Stimulated activated CD8-positive, alpha-beta memory T cell treated with anti-CD3 and anti-CD28 coated beads, Interleukin-4, amount 100 ng/mL, for 48 hours (primary cell): ENCODE measurements at places on chromosomes 2 and 18.

DNA sequence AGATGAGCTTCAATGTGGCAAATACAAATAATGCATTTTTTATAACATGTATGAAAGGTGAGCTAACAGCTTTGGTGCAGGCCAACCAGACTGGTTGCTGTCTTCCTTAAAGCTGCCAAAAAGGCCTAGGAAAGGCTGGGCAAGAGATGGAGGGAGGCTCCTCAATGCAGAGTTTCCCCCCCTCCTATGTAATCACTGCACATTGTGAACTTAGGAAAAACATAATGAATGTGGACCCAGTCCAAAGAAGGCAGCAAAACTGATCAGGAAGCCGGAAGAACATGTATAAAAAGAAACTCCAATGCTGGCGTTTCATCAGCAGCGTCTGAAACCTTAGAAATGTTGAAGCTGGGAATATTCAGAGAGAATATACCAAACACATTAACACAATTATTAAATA is 84.2 kb upstream of the LYPD6 start:
- DNase-seq: no peak

DNA sequence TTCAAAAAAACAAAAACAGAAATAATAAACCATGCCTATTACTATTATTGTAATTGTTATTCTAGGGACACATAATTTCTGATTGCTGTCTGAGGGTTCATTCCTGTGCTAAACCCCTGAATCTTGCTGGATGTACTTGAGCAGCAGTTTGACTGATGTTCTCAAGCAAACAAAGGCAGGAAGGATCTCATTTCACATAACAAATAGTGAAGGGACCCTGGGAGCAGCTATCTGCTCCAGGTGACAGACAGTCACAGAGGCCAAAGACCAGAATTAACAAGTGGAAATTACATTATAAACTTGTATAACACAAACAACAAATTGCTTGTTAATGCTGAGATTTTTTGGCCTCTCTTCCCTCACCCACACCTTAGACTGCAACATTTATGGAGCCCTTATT is 284.2 kb downstream of the THSD7B start:
- no peak for DNase-seq

- no peak for DNase-seq
These were observed 129.6 kb downstream of the PID1 start for GRCh38 chr2:229141424-229142025.

DNA sequence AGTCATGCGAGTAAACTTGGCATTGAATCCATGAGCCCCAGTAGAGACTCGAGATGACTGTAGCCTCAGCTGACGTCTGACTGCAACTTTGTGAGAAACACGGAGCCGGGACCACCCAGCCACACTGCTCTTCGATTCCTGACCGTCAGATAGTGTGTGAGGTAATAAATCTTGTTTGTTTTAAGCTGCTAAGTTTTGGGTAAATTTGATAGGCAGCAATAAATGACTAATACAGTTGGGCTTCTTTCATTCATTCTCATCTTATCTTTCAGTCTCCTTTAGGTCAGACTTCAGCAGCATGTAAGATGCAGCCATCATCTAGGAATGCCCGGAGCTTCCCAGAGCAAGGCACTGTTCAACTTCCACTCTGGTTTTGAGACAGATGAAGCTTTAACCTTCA is 8.0 kb upstream of the KLHL29 start:
- DNase-seq: no peak

- DNase-seq: no peak
These were observed 43.6 kb upstream of the PGAP1 start for GRCh38 chr2:196970099-196970498.

DNA sequence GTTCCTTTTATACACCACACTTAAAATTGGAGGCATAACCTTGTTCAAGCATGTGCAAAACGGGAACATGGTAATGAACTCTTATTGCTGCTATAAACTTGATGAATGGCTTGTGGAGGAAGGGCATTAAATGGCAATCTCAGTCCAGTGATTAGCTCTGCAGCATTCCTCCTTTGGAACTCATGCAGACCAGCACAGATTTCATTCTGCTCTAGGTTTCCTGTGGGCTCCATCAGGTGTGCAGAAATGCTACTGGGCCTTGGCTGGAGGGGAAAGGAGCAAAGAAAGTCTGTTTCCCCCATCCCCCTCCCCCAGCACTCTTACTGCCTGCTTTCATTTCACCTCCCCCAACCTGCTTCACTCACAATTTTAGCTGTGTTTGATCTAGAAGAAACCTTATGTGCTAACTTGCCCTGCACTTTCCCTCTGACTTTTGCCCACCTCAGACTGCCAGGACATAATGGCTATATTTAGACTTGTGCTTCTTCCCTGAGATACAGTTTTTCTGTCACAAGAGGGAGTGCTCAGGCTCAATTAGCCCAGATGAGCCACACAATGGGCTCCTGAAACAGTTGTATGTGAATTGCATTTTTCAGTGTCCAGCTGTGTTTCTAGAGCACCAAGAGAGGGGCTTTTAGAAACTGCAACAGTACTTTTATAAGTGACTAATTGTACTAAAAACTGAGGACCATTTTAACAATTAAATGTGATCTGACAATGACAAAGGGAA is 109.8 kb downstream of the FSHR start:
- no peak for DNase-seq

- DNase-seq: no peak
These were observed 975.1 kb downstream of the BCL11A start for GRCh38 chr2:59578349-59578748.

- DNase-seq: no peak
These were observed 3.5 kb upstream of the CDC42EP3 start for GRCh38 chr2:37674946-37675345.

DNA sequence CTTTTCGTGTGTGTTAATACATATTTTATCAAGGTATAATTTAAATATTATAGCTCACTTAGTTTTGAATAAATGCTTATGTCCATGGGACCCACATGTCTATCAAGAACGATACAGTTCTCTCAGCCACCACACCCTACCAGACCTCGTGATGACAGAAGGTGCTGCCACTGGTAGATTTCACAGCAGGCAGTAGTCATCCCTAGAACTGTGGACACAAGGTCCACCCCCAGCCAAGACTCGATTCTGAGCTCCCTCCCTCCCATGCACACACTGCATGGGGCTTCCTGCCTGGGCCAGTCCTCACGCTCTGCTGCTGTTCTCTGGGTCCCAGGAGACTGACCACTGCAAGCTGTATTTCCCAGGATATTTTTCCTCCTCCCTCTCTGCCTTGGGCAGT is 26.5 kb upstream of the CREB1 start:
- DNase-seq: no peak

DNA sequence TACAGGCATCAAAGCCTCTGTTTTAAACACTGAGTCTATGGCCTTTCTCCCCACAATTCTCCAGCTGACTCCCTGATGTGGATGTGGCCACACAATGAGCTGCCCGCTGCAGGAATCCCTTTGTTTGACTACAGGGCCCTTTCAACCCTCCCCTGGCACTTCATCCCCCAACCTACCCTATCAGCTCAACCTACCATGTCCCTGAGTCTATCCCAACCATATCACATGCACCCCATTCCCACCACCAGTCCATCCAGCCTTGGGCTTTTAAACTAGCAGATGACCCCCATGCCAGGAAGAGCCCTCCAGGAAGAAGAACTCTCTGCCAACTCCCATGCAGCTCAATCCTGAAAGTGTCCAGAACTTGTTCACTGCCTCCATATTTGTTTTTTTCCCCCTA is 46.9 kb upstream of the TEX51 start:
- no peak for DNase-seq

DNA sequence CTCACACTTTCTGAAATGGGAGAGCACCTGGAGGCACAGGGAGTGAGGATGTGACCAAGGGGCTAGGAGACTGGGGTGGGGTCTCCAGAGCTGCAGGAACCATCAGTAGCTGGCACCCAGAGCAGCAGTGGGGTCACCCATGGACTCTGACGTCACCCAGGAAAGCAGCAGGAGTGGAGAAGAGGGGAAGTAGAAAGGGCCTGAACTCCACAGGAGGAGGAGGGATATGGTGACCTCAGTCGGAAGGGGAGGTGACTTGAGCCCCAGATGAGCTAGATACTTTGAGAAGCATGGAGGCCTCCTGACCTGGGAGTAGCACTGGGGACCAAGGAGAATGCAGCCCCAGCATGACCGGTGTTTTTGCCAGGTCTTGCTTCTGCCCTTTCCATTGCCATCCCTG is 8.8 kb downstream of the NMUR1 start:
- no peak for DNase-seq

DNA sequence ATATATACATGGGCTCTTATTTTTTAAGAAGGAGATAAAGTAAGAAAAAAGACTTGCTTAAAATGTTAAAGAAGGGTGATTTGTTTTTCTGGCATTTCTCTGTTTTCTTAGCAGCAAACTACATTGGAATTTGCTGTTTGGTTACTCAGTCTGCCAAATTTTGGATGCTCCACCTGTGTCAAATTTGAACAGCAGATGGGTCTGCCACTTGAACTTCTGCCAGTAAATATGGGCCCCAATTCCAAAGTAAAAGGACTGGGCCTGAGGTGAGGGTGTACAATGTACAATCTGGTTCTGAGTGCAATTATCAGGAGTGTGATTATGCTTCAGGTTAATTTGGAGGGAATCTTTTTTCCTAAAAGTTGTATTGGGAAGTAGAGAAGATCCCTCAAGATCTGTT is 794.5 kb downstream of the DSC3 start:
- DNase-seq: no peak

GRCh38 chr2:109685453-109685852 is 71.3 kb downstream of the SOWAHC start:
- DNase-seq: no peak

DNA sequence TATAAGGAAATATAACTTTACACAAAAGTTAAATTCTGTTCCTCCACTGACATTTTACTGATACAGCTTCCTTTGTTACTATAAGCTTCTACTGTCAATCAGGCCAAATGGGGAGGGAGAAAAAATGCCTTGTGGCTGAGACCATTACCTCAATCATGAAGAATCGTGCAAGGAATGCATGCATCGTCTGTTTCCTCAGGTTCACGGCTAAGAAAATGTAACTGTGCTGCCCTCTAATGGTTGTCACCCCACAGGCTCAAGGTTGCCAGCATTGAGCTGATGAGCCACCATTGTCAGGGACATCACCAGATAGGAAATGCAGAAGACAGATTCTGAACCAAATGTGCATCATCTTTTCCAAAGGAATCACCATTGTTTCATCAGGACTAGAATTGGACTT is 426.9 kb downstream of the CDH2 start:
- DNase-seq: no peak

DNA sequence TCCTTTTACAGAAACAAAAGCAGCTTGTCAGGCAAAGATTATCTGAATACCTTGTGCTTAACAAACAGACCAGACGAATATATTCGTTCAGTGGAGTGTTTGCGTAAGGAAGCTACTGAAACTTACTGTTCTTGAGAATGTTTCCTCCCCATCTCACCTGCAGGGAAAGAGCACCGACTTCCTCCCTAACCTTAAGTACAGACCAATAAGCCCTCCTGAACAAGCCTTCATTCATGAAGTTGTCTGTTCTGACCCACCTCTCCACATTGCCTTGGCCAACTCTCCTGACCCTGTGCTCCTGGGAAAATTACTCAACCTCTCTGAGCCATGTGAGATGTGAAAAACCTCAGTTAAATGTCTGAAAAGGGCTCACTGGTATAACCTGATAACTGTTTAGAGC is 35.2 kb downstream of the STK39 start:
- no peak for DNase-seq

- no peak for DNase-seq
These were observed 2.7 kb downstream of the MAP4K3 start for GRCh38 chr2:39434233-39434897.

- no peak for DNase-seq
These were observed 73.3 kb upstream of the MCFD2 start for GRCh38 chr2:46988733-46989481.

DNA sequence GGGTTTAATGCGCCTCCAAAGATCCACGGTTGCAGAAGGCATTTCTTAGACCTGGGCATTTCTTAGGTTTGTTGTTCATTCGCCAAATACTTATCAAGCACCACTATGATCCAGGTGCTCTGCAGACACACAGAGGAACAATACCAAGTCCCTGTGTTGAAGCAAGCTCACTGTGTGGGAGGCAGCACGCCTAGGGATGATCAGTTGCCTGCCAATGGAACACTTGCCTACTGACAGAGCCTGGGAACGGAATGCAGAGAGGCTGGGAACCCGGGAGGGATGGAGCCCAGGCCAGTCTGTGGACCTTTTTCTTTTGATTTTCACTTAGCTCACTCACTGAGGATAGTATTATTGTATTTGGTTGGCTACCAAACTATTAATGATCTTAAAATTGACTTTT is 1.9 kb upstream of the GRP start:
- no peak for DNase-seq

DNA sequence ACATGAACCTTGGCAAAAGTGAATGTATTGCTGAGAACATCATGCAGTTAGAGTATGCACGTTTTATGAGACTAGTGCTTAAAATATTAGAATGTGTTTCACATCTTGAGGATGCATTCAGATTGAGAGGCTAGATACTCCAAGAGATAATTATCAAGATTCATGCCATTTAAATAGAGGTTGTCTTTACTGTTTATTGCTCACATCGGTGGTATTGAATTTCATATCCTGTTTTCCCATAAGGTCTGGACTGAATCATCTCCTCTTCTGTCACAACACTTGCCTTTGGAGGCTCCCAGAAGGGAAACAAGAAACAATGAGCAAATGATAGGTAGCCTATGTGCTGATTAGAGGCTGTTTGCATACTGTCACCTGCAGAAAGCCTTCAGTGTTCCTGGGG is 83.8 kb downstream of the CLHC1 start:
- DNase-seq: no peak

DNA sequence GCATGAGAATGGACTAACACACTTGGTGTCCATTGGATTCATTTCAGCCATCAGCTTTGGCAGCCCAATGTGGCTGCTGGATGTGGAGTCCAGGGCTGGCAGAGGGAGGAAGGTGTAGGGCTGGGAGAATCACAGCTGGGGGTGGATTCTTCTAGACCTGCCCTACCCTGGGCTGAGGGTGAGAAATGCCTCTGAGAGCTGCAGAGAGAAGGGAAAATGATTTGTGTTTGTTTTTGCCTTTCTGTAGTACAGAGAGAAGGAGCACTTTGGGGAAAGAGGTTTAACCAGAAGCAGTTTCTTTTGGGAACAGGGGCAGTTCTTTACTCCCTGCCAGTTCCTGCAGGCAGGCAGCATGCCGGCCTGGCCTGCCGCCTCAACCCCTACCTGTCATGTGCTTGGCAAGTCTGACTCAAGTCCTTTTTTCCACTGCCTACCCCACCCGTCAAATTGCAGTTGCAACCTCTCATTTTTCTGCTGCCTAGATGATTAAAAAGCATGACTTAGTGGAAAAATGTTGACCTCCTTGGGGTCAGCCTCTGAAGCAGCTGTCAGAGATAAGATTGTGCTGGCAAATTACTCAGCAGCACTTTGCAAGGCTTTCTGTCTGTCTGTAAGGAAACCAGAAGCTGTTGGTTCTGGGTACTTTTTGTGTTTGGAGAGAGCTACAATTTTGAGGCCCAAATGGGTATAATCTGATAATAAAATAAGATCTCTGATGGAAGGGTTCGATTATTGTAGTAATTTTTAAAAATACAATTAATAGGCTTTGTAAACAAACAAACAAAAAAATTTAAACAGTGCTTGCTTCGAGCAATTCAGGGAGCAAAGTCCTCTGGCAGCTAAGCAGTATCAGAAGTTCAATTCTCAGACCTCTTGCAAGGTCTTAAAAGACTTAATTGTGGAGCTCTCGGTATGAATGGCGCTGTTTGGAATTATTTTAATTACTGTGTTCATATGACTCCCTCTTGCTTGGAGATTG is 21.7 kb downstream of the LBH start:
- DNase-seq: peak; percentile 79
